HL-60 (cell line): ENCODE measurements at places on chromosomes 16 and 17.

DNA sequence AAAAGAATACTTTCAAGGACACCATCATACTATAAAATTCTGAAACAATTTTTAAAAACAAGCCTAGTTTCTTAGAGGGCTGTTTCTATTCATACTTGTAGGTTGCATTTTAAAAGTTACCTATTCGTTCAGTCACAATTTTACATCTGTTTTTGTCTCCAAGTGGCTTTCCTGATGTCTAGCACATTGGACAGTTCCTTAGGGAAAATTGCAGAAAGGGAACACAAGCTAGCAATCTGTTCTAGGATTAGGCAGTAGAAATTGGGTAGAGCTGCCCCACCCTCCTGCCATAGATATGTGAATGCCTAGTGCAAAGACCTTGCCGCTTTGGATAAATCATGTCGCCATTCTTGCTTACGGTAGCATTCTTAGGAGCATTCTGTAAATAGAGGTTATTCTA, 358.9 kb downstream of the RBFOX1 start:
- no peak for DNase-seq

- DNase-seq, result no peak
These were observed 475.9 kb downstream of the GRIN2A start for GRCh38 chr16:9706217-9706836.

GRCh38 chr17:8857919-8858318, 9.6 kb downstream of the PIK3R6 start:
- no peak for DNase-seq

GRCh38 chr17:30299000-30299399, 7.3 kb upstream of the BLMH start:
- DNase-seq, result no peak

GRCh38 chr16:68064791-68065365, 20.3 kb upstream of the NFATC3 start:
- no peak for DNase-seq

DNA sequence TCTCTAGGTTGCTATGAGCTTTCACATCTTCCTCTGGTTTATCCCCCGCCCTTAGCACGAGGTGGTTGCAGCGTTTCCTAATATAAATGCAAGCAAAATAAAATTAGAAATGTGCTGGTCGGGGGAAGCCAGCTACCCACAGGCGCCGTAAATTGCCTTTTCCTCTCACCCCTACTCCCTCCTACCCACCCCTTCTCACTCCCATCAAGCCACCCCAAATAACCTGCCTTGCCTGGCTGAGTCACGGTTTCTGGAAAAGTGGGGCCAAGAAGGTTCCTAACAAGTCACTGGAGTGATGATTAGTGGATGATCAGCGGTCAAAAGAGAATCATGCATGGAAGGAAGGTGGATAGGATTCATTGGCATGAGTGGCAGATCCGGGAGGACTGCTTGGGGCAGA, 120.9 kb upstream of the RBFOX1 start:
- DNase-seq, result no peak

DNA sequence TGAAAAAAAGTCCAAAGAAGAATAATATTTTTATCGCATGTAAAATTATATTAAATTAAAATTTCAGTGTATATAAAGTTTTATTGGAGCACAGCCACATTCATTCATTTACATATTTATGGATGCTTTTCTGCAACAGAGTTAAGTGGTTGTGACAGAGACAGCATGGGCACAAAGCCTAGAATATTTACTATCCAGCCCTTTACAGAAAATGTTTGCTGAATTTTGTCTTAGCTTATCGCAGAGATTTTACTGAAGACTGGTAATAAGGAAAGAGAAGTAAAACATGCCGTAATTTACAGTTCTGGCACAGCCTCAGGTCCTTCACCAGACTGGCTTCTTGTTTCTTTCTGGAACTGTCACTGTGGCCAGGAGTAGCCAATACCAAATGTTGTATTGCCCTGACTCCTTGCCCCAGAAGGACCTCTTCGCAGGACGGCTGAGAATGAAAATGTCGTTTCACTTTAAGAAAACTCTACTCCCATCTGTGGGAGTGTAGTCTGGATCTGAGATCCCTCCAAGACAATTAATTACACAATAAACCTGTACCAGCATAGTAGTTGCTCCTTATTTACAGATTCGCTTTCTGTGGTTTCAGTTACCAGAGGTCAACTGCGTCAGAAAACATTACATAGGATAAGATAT, 94.9 kb upstream of the GOT2 start:
- no peak for DNase-seq

DNA sequence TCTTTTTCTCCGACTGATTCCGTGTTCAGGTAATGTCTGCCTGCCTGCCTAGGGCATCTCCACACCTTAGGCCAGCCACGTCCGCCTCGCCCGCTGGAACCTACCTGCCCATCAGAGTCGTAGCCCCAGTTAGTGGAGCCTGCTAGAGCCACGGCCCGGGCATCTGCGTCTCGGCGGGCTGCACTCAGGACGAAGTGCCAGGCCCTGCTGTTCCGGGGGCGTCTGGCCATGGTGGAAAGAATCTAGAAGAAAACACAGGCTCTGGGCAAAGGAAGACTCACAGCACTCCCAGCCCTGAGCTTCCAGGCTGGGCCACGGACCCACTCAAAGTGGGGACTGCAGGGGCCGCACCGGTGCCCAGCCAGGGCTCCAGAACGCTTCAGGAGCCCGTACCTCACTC, 1.1 kb downstream of the SPSB3 start:
- DNase-seq, result no peak

DNA sequence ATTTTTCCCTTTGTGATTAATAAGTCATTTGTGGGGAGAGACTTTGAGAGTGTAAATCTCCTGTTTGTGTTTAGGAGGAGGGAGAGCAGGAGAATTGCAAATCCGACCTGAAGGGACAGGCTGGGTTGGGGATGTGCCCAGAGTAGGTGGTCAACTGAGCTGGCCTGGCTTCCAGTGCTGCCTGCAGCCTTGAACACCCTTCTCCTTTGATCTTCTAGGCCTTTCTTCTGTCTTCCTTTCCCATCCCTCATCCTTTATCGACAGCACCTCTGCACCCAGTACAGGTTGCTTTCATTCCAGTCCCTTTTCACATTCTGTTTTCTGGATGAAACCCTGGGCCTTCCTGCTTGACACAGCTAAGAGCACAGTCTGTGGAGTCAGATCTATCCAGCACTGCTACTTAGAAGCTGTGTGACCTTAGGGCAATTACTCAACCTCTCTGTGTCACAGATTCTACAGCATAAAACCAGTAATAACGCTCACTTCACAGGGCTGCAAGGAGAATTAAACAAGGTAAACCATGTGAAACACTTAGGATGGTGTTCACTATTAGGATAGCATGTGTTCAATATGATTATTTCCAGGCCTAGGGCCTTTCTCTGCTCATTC, 1.0 kb upstream of the CSNK2A2 start:
- DNase-seq, result no peak
